Large intestine (tissue), 12 donors: ENCODE measurements at places on chromosomes 5 and 9. TPM values are rescaled to one million over a fixed set of nuclear protein-coding genes. Genes with fewer than 3 reads are reported as not detected.
A peak's percentile ranks its signal among the peaks of the same experiment; 100 is the strongest.

NMUR2 gene
- polyA plus RNA-seq, result 0.75 TPM

GKAP1 gene
- 15.4 TPM for polyA plus RNA-seq

DNA sequence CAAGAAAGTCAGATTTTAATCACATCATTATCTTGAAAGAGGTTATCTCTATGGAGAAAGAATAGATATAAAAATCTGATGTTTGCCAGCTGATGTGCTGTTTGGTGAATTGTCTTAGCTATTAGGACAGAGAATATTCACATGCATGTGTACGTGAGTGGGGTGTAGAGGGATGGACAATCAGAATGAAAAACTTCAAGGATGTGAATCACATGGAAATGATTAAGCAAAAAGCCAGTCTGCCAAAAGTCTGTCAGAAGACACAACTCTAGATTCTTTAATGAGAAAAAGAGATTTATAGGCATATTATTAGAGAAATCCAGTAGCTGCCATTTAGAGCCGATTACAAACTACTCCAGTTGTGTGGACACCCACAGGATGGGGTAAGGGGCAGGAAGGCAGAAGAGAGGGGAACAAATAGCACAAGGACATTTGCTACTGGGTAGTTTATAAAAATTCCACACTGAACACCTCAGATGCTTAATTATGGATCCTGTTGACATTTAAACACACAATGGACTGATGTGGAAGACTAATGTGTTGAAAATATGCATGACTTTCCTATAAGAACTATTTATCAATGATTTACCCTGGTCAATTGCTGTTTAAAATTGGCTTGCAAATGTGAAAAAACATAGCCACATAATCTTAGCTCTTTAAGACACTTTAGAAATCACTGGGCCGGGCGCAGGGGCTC is 127.4 kb downstream of the PTTG1 start:
- no peak for DNase-seq

- no peak for DNase-seq
Observed at GRCh38 chr9:120256146-120256545, 323.8 kb downstream of the CDK5RAP2 start.

DNA sequence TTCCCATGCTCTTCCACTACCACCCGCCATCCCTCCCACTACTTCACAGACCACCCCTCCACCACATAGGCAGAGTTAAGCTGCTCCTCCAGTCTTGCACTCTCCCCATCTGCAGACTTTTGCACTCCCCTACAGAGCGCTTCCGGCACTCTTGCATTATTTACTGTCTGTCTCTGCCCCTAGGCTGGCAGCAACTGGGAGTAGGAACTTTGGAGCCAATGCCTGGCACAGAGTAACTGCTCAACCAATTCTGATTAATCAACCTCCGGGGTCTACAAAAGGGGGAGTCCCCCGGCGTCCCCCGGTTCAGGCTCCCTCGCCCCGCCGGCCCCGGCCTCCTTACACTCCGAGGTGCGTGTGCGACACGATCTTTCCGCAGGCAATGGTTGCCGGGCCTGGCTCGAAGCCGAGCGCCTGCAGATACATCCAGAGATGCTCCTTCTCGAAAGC is 498 bp downstream of the HAUS6 start:
- peak; percentile 47 for DNase-seq

DNA sequence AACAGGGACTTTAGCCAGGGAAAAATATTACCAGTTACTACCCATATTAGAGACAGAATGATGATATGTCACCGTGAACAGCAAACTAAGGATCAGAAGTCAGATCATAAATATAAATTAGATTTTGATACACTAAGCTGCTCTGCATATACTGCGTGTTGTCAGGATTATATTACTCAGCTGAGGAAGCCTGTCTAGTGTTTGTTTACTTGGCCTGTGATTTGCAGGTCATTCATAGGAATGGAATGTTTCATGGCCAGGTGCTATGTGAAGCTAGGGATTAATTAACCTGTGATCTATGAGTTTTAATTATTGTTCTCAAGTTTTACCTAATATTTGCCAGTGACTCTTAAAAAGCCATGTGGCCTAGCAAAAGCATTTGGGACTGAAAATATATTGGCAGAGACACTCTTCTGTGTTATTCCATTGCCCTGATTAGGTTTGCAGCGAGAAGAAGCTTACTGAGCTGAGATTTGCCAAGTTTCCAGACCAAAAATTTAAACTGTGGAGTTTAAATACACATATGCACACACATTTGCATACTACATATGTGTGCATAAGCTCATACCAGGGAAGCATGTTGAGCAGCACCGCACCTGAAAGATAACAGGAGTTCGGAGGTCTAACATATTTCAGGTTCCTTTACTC is 496.3 kb upstream of the GRIA1 start:
- no peak for DNase-seq

DNA sequence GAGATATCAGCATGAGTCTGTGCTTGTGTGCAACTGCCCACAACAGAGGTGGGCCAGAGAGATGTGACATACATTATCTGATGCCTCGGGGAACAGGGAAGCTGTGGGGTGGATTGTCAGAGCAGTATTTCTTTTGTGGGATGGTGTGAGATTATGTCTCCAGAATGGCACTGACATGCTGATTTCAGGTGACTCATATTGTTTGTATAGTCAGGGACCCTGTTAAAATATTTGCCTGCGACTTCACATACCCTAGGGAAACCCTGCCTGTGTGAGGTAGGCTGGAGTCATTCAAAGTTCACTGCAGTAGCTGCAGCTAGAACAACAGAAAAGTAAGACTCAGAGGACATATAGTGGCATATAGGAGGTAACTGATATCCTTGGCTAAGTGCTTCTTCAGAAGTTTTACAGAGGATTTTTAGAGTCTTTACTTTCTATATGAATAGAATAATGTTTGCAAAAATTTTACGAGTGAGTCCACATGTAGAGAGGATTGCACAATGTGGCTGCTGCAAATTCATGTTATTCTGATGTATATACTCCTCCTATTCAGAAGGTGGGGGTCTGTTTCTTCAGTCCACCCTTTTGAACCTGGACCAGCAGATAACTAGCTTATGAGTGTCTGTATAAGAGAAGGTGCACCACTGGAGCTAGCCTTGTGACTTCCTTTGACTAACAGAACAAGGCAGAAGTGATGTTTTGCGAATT is 89.3 kb downstream of the MACIR start:
- DNase-seq, result no peak

DNA sequence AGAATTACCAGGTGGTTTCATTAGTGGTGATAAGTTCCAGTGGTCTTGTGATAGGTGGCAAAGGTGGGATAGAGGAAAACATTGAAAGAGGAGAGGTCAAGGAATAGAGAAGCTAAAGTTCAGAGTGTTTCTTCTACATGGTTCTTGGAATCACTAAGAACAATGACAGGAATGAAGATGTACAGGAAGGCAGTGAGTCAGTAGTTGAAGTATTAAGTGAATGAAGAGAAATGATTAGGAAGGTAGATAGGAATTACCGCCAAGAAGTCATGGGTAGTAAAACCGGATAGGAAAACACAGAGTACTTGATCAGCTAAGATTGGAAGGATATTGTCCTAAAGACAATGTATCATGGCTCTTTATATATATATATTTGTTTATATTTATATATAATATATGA is 37.9 kb upstream of the RASA1 start:
- DNase-seq, result no peak

GRCh38 chr9:133349965-133350616 is 2.1 kb downstream of the RPL7A start:
- DNase-seq, result no peak

PCDHGA3 gene
- polyA plus RNA-seq, result 0.96 TPM

GPRIN1 gene
- 7.0 TPM for polyA plus RNA-seq

NRARP gene
- polyA plus RNA-seq, result 32.4 TPM

GRCh38 chr5:85108471-85108870 is 723.8 kb upstream of the EDIL3 start:
- DNase-seq, result no peak

SPATA31D3 gene
- polyA plus RNA-seq, result not detected

- DNase-seq, result no peak
Observed at GRCh38 chr9:132487351-132487791, 77.4 kb downstream of the CFAP77 start.

DNA sequence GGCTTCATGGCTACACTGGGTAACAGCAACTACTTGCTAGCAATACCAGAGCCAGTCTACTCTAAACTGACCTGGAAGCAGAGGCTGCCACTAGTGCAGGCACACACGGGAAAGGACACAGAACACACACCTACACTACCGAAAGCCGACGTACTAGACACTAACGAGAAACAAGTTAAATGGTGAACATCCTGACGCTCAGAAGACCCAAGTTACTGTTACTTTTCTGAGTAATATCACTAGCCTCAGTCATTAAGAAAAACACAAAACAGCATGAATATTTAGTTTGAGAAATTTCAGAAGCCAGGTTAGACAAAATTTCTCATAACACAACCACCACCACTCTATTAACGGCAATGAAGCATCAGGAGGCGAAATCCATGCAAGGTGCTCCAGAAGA is 44.5 kb downstream of the CAMSAP1 start:
- no peak for DNase-seq

DNA sequence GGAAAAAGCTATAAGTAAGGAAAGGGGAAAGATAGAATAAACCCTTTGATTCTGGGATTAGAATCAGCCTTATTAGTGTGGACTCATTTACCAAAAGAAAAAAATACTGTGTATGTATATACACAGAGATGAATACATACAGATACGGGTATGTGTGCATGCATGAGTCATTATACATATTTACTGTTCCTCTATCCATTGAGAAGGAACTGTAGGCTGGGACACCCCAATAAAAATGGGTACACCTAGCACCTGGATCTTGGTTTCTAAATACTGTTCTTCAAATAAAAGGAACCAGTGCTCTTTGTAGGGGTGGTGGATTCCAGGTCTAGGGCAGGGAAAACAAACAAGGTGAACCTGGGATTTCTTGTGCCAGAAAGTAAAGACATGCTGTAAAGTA is 48.3 kb downstream of the WHRN start:
- no peak for DNase-seq
